ENCODE measurements at places on chromosomes 5 and 9. TPM values are rescaled to one million over a fixed set of nuclear protein-coding genes. Genes with fewer than 3 reads are reported as not detected.
A peak's percentile ranks its signal among the peaks of the same experiment; 100 is the strongest.

The C5orf34 gene
- total RNA-seq: 20.1 TPM

The LCN1 gene
- total RNA-seq: not detected

The BASP1 gene
- total RNA-seq: 134 TPM

The CARD6 gene
- total RNA-seq: 2.1 TPM

The PCSK5 gene
- 2.3 TPM for total RNA-seq

The PCDHB10 gene
- total RNA-seq: not detected

The PGM5 gene
- 0.63 TPM for total RNA-seq

The SLC1A3 gene
- total RNA-seq: 27.1 TPM

The COL15A1 gene
- total RNA-seq: 0.13 TPM

The YIPF5 gene
- total RNA-seq: 28.9 TPM

The LVRN gene
- total RNA-seq: 0.03 TPM

GRCh38 chr9:125343518-125344275 is 82.1 kb downstream of the GAPVD1 start:
- DNase-seq: peak; percentile 8

DNA sequence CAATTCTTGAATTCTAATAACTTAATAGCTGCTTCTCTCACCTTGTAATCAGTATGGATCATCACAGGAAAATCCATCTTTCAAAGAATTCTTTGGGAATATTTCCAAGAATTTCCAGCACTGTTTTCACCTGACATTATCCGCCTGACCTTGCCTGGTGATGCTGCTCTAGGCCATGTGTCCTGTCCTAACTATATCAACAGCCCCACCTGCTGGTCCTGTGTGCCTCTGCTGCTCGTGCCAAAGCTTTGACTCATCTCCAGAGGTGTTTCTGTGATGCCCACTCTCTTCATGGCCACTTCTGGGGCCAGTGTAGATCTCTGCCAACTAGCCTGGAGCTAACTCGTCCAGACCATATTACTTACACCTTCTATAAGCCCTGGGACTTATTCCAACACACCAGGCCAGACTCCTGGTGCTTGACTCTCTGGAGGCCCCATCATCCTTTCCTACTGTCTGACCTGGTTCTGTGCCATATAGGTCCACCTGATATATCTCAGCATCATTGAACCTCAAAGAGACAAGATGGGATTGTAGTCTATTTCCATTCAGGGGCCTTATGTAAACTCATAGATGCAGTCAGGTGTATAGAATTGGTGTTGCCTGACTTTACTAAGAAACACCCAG is 67.5 kb upstream of the CKMT2 start:
- DNase-seq: peak; percentile 84

DNA sequence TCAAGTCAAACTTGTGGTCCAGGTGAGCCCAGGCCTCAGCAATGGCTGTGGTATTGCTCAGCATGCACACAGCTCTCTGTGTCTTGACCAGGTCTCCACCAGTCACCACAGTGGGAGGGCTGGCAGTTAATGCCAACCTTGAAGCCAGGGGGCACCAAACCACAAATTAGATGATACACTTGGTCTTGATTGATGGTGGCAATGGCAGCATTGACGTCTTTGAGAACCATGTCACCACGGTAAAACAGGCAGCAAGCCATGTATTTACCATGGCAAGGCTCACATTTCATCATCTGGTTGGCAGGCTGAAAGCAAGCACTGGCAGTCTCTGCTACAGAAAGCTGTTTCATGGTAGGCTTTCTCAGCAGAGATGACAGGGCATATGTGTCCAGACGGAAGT is 40.0 kb downstream of the NIM1K start:
- peak; percentile 20 for DNase-seq

- DNase-seq: no peak
Observed at GRCh38 chr9:14813336-14814248, 91.1 kb upstream of the CER1 start.

- peak; percentile 93 for DNase-seq
Observed at GRCh38 chr9:121559183-121559582, 59.5 kb upstream of the GGTA1 start.

GRCh38 chr9:72942451-72942850 is 10.4 kb downstream of the ALDH1A1 start:
- no peak for DNase-seq

DNA sequence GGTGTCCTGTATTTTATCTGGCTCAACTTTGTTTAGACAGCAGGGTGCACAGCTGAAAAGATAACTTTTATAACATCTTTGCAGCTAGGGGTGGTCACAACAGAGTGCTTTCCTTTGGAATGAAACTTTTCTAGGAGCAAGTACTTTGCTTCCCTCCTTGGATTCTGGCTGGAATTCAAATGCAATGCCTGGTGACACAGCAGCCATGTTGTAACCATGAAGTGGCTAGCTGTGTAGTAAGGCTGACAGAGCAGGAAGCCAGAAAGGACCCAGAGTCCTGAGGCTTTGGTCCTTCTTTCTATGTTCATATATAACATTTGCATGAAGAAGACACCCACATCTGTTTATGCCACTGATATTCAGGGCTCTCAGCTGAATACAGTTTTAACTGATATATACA is 48.1 kb downstream of the TENT4A start:
- DNase-seq: no peak

DNA sequence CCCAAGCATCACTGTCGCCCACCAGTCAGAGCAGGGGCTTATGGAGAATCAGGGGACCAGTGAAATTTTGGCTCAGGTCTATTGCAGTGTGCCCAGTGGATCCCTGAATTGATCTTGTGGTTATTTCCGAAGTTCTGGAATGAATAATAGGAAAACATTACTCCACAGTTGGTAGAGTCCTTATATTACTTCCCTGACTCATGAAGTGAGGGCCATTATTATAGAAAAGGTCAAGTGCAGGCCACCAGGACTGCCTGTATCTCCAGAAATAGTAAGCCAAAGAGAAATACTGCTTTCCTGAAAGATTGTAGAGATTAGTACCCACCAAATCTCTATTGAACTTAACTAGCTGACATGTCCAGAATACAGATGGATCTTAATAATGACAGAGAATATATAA is 335.0 kb downstream of the NPR3 start:
- DNase-seq: no peak

- DNase-seq: no peak
Observed at GRCh38 chr9:109604131-109604530, 106.0 kb upstream of the PTPN3 start.

- peak; percentile 95 for DNase-seq
Observed at GRCh38 chr5:57441557-57441956, 41.1 kb downstream of the ACTBL2 start.

DNA sequence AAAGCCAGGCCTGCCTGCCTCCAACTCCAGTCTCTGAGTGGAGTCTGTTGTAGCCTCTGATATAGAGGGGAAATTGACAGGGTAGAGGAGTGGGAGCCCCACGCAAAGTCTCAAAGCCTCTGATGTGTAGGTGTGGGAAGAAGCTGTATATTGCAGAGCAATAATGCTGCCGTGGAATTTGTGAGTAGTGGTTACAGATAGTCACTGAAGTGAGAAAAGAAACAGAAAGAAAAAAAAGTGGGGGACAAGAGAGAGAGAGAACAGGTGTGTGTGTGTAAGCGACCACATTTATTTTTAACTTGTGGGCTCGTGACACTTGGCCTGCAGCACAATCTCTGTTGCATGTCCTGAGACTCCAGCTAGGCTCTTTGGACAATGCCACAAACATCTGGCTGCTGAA is 227.8 kb downstream of the NSG2 start:
- DNase-seq: no peak

All from HT1080 (cell line).